ENCODE measurements at places on chromosomes 3 and 15. TPM values are rescaled to one million over a fixed set of nuclear protein-coding genes. Genes with fewer than 3 reads are reported as not detected.

DNA sequence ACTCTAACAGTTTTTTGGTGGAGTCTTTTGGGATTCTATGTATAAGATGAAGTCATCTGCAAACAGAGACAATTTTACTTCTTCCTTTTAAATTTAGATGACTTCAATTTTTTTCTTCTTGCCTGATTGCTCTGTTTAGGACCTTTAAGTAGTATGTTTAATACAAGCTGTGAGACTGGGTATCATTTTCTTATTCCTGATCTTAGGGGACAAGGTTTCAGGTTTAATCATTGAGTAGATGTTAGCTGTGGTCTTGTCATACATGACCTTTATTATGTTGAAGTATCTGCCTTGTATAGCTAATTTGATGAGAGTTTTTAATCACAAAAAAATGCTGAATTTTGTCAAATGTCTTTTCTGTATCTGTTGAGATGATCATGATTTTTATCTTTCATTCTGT is 20.6 kb downstream of the GRM2 start:
- no peak for DNase-seq
- H3K4me3 ChIP-seq = no peak overlapping the region
- H3K4me1 ChIP-seq = no peaks in the 10 kb centered on the region
- no peak overlapping the region for H3K27ac ChIP-seq
- H3K36me3 ChIP-seq = no peaks in the 10 kb centered on the region

GRCh38 chr15:25535866-25536265 is 97.0 kb upstream of the UBE3A start:
- no peak overlapping the region for H3K4me3 ChIP-seq
- DNase-seq = no peak
- H3K27me3 ChIP-seq = no peaks in the 10 kb centered on the region
- peaks cover 11% of the 10 kb centered on the region for H3K4me1 ChIP-seq
- peaks cover 6% of the 10 kb centered on the region for H3K36me3 ChIP-seq

DNA sequence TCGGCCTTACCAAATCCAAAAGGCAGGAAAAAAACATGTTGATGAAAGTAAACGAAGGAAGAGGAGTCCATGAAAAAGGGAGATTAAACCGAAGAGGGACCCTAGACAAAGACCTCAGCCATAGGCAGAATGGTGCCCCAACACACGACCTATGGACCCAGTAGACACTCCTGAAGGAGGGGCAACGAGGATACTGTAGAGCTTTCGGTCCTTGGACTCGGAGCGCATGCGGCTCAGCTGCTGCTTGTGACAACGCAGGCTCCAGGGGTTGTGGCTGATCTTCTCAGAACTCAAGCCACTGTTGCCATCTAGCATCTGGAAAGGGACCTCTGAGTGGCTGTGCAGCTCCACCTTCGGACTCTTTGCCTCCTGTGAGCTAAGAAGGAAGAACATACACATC is 8.8 kb upstream of the GMPPB start:
- DNase-seq = no peak
- H3K27me3 ChIP-seq = no peaks in the 10 kb centered on the region
- H3K4me3 ChIP-seq = no peak overlapping the region

GRCh38 chr15:66638377-66638776 is 63.7 kb upstream of the SMAD6 start:
- no peak overlapping the region for H3K27ac ChIP-seq
- no peaks in the 10 kb centered on the region for H3K36me3 ChIP-seq
- H3K27me3 ChIP-seq = no peaks in the 10 kb centered on the region
- no peak for DNase-seq
- H3K4me1 ChIP-seq = peaks cover 4% of the 10 kb centered on the region

Gene C3orf22
- total RNA-seq = not detected

- no peaks in the 10 kb centered on the region for H3K36me3 ChIP-seq
- H3K27me3 ChIP-seq = no peaks in the 10 kb centered on the region
Measured at GRCh38 chr15:25671132-25671531, 192.0 kb downstream of the ATP10A start.

GRCh38 chr15:61041886-61042285 is 187.2 kb downstream of the RORA start:
- no peak overlapping the region for H3K27ac ChIP-seq
- H3K27me3 ChIP-seq = no peaks in the 10 kb centered on the region
- DNase-seq = no peak

GRCh38 chr3:178826435-178827123 is 245.0 kb downstream of the ZMAT3 start:
- no peak for DNase-seq
- H3K36me3 ChIP-seq = peaks cover 2% of the 10 kb centered on the region
- no peak overlapping the region for H3K4me3 ChIP-seq
- H3K27ac ChIP-seq = no peak overlapping the region
- peaks cover 11% of the 10 kb centered on the region for H3K4me1 ChIP-seq

- peaks cover 26% of the 10 kb centered on the region for H3K27me3 ChIP-seq
- H3K36me3 ChIP-seq = peaks cover 2% of the 10 kb centered on the region
- no peak overlapping the region for H3K27ac ChIP-seq
- H3K4me1 ChIP-seq = no peaks in the 10 kb centered on the region
- H3K4me3 ChIP-seq = no peak overlapping the region
Measured at GRCh38 chr15:100495861-100496260, 32.9 kb downstream of the CERS3 start.
